ENCODE measurements at places on chromosomes 6 and 20. TPM values are rescaled to one million over a fixed set of nuclear protein-coding genes. Genes with fewer than 3 reads are reported as not detected.

GFRA4 gene
- not detected for total RNA-seq

WFDC12 gene
- total RNA-seq = not detected

EFCAB8 gene
- not detected for total RNA-seq

EDN1 gene
- 11.5 TPM for total RNA-seq

IMPG1 gene
- total RNA-seq = not detected

CALHM4 gene
- total RNA-seq = not detected

TFAP2A gene
- total RNA-seq = 46.0 TPM

MACROD2 gene
- 6.7 TPM for total RNA-seq

RBPJL gene
- total RNA-seq = not detected

ANKRD66 gene
- not detected for total RNA-seq

All from breast epithelium (tissue), 4 donors.